ENCODE measurements at places on chromosomes 2 and 18. TPM values are rescaled to one million over a fixed set of nuclear protein-coding genes. Genes with fewer than 3 reads are reported as not detected.

GRCh38 chr18:2411381-2411960 lies 159.8 kb downstream of the METTL4 start:
- H3K36me3 ChIP-seq, result no peaks in the 10 kb centered on the region
- no peaks in the 10 kb centered on the region for H3K27me3 ChIP-seq
- H3K4me1 ChIP-seq, result peaks cover 3% of the 10 kb centered on the region
- H3K27ac ChIP-seq, result no peak overlapping the region
- DNase-seq, result no peak

- peaks cover 4% of the 10 kb centered on the region for H3K36me3 ChIP-seq
- no peak overlapping the region for H3K4me3 ChIP-seq
- DNase-seq, result no peak
- no peak overlapping the region for H3K27ac ChIP-seq
Observed at GRCh38 chr2:25230198-25230947, 62.0 kb upstream of the POMC start.

GRCh38 chr2:171959998-171960397 lies 37.7 kb downstream of the HAT1 start:
- no peaks in the 10 kb centered on the region for H3K27me3 ChIP-seq
- peaks cover 15% of the 10 kb centered on the region for H3K36me3 ChIP-seq
- no peak overlapping the region for H3K4me3 ChIP-seq
- H3K27ac ChIP-seq, result no peak overlapping the region
- no peak for DNase-seq

DNA sequence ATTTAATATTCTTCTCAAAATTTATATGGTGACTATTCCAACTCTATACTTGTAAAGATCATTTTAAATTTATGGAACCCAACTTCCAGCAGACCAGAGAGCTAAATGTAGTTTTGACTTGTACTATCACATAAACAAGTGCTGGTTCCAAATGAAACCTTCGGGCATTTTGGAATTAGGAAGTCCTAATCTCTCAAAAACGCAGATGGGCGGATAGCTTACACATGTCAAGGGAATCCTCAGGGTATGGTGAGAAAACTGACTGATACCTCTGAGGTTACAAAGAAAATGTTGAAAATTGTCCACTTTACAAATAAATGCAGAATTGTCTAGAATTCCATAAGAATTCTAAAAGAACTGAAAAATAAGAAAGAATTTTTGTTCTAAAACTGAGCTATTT lies 224.1 kb downstream of the SS18 start:
- no peak overlapping the region for H3K27ac ChIP-seq
- DNase-seq, result no peak
- no peaks in the 10 kb centered on the region for H3K36me3 ChIP-seq
- no peaks in the 10 kb centered on the region for H3K27me3 ChIP-seq
- no peak overlapping the region for H3K4me3 ChIP-seq
- no peaks in the 10 kb centered on the region for H3K4me1 ChIP-seq

- H3K27me3 ChIP-seq, result no peaks in the 10 kb centered on the region
- no peak for DNase-seq
- no peak overlapping the region for H3K4me3 ChIP-seq
- H3K4me1 ChIP-seq, result no peaks in the 10 kb centered on the region
- H3K36me3 ChIP-seq, result no peaks in the 10 kb centered on the region
Observed at GRCh38 chr2:17759805-17760204, 5.9 kb downstream of the GEN1 start.

GRCh38 chr2:227706859-227707258 lies 11.0 kb downstream of the SLC19A3 start:
- H3K27ac ChIP-seq, result no peak overlapping the region
- H3K4me3 ChIP-seq, result no peak overlapping the region
- H3K27me3 ChIP-seq, result peaks cover 4% of the 10 kb centered on the region
- DNase-seq, result no peak
- no peaks in the 10 kb centered on the region for H3K36me3 ChIP-seq

GRCh38 chr2:57450170-57450569 lies 596.4 kb upstream of the VRK2 start:
- DNase-seq, result no peak
- no peak overlapping the region for H3K4me3 ChIP-seq
- H3K36me3 ChIP-seq, result no peaks in the 10 kb centered on the region

DNA sequence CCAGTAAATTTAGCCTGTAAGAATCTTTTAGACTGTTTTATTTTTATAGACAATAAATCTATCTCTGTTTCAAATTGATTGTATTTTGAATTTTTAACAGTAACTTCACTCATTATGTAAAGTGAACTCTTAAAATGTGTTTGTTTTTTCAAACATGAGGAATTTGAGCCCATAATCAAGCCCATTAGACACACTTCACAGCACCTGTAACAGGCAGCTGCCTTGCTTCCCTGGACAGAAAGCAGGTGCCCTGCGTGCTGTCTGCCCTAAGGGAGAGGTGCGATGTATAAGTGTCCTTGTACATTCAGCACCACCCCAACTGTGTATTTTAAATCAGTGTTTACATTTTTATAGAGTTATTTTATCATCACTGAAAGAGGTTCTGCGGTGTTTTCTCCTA lies 186.5 kb upstream of the TPO start:
- no peak overlapping the region for H3K27ac ChIP-seq
- DNase-seq, result no peak
- no peak overlapping the region for H3K4me3 ChIP-seq
- no peaks in the 10 kb centered on the region for H3K4me1 ChIP-seq
- H3K36me3 ChIP-seq, result no peaks in the 10 kb centered on the region

- H3K36me3 ChIP-seq, result no peaks in the 10 kb centered on the region
- no peak for DNase-seq
- H3K27ac ChIP-seq, result no peak overlapping the region
Observed at GRCh38 chr2:54085069-54085468, 30.3 kb upstream of the ACYP2 start.

DNA sequence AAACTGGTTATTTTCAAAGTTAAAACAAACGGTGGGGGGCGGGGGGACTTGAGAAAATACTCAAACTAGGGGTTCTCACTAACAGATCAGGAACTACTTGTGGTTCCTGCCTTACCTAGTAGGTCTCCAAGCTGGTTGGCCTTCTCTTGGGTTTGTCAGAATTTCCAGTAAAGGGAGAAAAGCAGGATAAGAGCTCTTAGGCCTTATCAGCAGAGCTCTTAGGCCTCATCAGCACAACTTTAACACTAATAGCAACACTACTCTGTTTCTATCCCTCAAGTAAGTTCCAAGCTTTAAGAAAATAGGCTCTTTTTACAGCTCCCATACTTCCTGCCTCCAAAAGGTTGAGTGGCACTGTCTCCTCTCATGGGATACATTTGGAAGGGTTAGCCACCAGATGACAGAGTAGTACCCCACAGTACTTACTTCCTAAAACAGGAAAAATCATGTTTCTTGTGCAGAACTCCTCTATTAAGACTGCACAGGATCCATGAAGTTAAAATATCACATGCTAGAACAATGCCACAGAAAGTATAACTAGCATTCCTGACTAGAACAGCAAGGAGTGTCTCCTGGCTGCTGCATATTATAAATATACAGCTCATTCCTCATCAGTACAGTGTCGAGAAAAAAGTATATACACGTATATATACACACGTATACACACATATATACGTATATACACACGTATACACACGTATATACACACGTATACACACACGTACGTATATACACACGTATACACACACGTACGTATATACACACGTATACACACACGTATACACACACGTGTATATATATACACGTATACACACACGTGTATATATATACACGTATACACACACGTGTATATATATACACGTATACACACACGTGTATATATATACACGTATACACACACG lies 6.1 kb downstream of the FBXO11 start:
- peaks cover 14% of the 10 kb centered on the region for H3K4me1 ChIP-seq
- H3K4me3 ChIP-seq, result no peak overlapping the region
- H3K27me3 ChIP-seq, result no peaks in the 10 kb centered on the region
- H3K27ac ChIP-seq, result no peak overlapping the region
- H3K36me3 ChIP-seq, result no peaks in the 10 kb centered on the region

DNA sequence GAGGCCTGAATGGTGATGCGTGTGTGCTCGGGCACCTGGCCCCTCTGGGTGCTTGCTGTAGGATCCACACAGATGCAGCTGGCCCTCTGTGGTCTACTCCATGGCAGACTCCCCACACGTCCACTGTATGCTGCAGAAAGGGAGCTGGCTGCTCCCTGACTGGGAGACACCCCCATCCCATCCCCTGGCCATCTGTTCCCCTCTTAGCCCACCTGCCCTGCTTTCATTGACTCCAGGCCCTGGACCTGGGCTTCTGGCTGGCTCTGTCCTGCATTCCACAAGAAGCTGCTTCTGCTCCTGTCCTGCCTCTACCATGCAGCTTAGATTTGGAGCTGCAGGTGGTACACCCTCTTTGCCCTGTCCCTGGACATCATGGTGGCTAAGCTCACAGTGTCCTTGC lies 80.1 kb downstream of the FHOD3 start:
- no peaks in the 10 kb centered on the region for H3K27me3 ChIP-seq
- DNase-seq, result no peak
- H3K27ac ChIP-seq, result no peak overlapping the region
- no peak overlapping the region for H3K4me3 ChIP-seq

- no peak overlapping the region for H3K27ac ChIP-seq
- no peak overlapping the region for H3K4me3 ChIP-seq
- H3K4me1 ChIP-seq, result peaks cover 15% of the 10 kb centered on the region
- no peaks in the 10 kb centered on the region for H3K36me3 ChIP-seq
- DNase-seq, result no peak
Observed at GRCh38 chr18:58118536-58118935, 74.5 kb downstream of the NEDD4L start.

- no peaks in the 10 kb centered on the region for H3K27me3 ChIP-seq
- DNase-seq, result no peak
- no peaks in the 10 kb centered on the region for H3K4me1 ChIP-seq
- no peak overlapping the region for H3K4me3 ChIP-seq
Observed at GRCh38 chr18:40921845-40922629, 1033.0 kb upstream of the PIK3C3 start.

GRCh38 chr2:165475277-165476004 lies 5.9 kb downstream of the CSRNP3 start:
- H3K4me3 ChIP-seq, result no peak overlapping the region
- no peaks in the 10 kb centered on the region for H3K27me3 ChIP-seq
- H3K27ac ChIP-seq, result no peak overlapping the region

- H3K4me3 ChIP-seq, result no peak overlapping the region
- H3K27ac ChIP-seq, result no peak overlapping the region
- no peak for DNase-seq
- no peaks in the 10 kb centered on the region for H3K27me3 ChIP-seq
Observed at GRCh38 chr2:10951558-10952414, 40.1 kb downstream of the KCNF1 start.

GRCh38 chr2:108370080-108370479 lies 7.7 kb upstream of the SULT1C4 start:
- no peak for DNase-seq
- H3K4me1 ChIP-seq, result no peaks in the 10 kb centered on the region
- H3K27ac ChIP-seq, result no peak overlapping the region

GRCh38 chr2:12816379-12817306 lies 99.9 kb downstream of the TRIB2 start:
- peaks cover 19% of the 10 kb centered on the region for H3K4me1 ChIP-seq
- no peaks in the 10 kb centered on the region for H3K27me3 ChIP-seq
- H3K4me3 ChIP-seq, result no peak overlapping the region
- no peak overlapping the region for H3K27ac ChIP-seq
- DNase-seq, result no peak

DNA sequence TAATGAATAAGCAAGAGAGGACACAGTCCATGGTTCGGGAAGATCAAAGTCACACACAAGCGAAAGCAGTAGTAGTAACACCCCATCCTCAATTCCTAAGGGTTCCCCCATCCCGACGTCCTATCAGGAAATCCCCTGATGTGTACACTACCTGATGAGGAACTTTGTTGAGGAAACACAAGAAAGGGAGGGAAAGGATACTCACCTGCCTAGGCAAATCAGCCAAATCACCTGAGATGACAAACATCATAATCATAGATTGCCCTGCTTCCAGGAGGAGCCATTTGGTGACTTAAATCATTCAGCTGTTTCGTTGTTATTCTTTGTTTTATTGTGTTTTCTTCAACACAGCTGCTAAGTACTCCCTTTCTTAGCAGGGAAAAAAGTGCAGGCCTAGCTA lies 55.5 kb upstream of the SPOPL start:
- H3K4me1 ChIP-seq, result no peaks in the 10 kb centered on the region
- H3K27me3 ChIP-seq, result no peaks in the 10 kb centered on the region
- H3K36me3 ChIP-seq, result no peaks in the 10 kb centered on the region
- no peak for DNase-seq

- DNase-seq, result no peak
- H3K27me3 ChIP-seq, result no peaks in the 10 kb centered on the region
- H3K4me1 ChIP-seq, result peaks cover 2% of the 10 kb centered on the region
- no peak overlapping the region for H3K27ac ChIP-seq
- no peak overlapping the region for H3K4me3 ChIP-seq
- no peaks in the 10 kb centered on the region for H3K36me3 ChIP-seq
Observed at GRCh38 chr18:49362431-49362830, 98.0 kb downstream of the DYM start.

- no peak for DNase-seq
- H3K4me1 ChIP-seq, result no peaks in the 10 kb centered on the region
- H3K4me3 ChIP-seq, result no peak overlapping the region
- no peak overlapping the region for H3K27ac ChIP-seq
- H3K36me3 ChIP-seq, result no peaks in the 10 kb centered on the region
Observed at GRCh38 chr18:74579496-74580065, 18.1 kb upstream of the ZNF407 start.

DNA sequence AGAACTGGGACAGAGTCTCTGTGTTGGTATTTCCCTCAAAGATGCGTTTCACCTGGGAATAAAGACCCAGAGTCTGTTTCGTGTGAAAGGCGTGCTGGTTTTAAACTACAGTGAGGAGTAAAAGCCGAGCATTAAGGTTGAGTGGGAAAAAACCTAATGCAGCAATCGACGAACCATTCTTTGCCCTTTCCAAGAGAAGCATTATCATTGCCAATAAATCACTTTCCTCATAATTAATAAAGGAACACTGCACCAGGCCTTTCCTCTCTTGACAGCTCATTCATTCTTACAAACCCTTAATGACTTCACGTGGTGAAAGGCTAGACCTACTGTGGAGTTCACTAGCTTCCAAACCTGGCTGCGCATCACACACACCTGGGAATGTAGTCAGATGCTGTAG lies 896 bp upstream of the SLC8A1 start:
- H3K4me1 ChIP-seq, result peaks cover 29% of the 10 kb centered on the region
- H3K27ac ChIP-seq, result peak overlapping the region; percentile 78
- no peak for DNase-seq
- H3K36me3 ChIP-seq, result no peaks in the 10 kb centered on the region
- peak overlapping the region; percentile 77 for H3K4me3 ChIP-seq

Gene UGT1A10
- 29.3 TPM for total RNA-seq

Gene MAPK4
- 1.0 TPM for total RNA-seq

Gene DCTN1
- total RNA-seq, result 80.1 TPM

Gene ZNF385B
- total RNA-seq, result 0.44 TPM

Gene GALNT5
- 11.2 TPM for total RNA-seq

Gene CABLES1
- total RNA-seq, result 9.9 TPM

Gene SMAD4
- total RNA-seq, result 84.5 TPM

Gene RTP5
- not detected for total RNA-seq
